ENCODE measurements at places on chromosomes 4 and X.

- no peak for DNase-seq
Measured at GRCh38 chr4:12178614-12179610, 750.2 kb upstream of the HS3ST1 start.

- peak; percentile 13 for DNase-seq
Measured at GRCh38 chr4:41454423-41454822, 83.5 kb upstream of the LIMCH1 start.

DNA sequence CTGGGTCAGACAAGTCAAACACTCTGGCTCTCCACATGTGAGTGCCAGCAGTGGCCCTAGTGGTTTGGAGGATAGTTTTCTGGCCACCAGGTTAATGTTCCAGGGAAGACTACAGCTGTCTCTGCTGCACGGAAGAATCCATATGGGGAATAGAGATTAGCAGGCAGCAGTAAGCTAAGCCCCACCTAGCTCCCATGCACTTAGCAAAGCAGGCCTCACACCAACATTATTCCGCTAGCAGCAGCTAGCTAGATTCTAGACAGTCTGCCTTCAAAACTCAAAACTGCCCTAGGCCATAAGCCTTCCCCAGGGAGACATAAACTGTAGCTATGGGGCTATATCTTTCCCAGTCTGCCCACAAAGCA lies 203.4 kb downstream of the CHIC1 start:
- DNase-seq, result no peak

DNA sequence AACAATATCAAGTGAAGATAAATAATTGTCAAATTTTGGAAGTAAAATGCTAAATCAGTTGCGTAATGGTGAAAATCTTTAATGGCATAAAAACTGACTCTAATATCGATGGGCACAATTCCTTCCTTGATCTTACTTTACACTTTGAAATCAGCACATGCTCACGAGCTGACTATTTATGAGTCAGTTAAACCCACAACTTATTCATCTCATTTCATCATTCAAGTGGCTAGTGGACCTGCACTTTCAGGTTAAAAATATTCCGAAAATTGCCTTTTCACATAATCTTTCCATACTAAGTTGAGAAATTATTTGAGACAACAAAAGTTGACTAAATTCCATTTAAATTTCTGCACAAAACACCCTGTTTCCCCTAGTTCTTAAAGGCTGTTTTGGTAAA lies 582.1 kb upstream of the TENM3 start:
- DNase-seq, result no peak

DNA sequence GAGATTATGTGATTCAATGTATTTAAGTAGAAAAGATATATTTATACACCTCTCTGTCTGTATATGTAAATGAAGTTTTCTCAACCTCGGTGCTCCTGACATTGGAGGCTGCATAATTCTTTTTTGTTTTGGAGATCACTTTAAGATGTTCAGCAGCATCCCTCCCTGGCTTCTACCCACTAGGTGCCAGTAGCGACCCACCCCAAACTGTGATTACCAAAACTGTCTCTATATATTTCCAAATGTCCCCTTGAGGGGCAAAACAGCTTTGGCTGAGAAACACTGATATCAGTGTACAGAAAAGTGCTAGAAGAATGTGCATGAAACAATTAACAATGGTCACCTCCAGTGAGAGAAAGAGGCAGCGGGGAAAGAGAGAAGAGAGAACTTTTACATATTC lies 51.2 kb downstream of the DCX start:
- no peak for DNase-seq

DNA sequence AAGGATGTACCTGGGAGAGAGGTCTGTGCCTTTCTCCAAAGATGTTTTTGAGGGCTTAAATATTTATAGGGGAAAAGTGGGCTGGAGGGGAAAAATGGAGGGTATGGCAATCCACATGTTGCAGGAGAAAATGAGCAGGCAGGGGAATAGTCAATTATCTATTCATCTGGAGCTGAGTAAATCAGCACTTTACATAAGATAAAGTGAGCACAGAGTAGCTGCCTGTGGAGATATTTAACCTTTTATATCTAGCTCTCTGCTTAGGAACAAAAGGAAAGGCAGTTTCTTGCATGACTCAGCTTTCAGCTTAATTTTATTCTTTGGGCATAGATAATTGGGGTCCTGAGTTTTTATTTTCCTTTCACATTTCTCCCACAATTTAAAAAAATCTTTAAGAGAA lies 93.6 kb upstream of the NPY2R start:
- DNase-seq, result no peak

- no peak for DNase-seq
Measured at GRCh38 chr4:86918539-86919072, 16.2 kb upstream of the AFF1 start.

DNA sequence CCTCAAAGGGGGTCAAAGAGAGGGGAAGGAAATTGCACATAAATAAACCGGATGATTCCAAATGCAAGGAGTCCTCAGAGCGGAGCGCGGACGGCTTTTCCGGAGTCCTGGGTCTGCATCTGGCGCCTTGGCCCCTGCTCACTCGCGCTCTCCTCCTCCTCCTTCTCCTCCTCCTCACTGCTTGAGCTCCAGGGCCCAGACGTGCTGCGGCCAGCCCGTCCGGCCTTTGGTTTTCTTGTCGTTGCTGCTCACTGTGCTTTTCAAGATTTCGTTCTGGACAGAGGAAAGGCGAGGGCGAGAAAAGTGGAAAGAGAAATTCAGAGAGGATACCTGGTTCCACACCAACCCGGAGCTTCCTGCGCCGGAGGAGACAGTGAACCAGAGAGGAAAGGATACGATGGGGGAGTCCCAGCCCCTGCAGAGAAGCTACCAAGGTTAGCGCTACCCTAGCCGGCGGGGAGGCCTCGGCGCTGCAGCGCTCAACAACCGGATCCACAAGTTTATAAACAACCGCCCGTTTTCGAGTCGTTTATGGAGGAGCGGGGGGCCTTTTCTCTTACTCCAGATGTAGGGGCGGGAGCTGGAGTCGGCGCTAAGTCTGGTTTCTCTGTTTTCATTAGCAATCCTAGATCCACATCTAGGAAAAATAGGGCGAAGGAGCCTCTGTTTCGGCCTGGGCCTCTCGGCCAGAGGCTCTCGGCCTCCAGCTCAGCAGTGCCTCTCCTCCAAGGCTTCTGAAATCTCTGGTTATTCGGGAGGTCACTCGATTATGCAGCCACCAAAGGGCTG lies 2.7 kb downstream of the HAND2 start:
- no peak for DNase-seq

DNA sequence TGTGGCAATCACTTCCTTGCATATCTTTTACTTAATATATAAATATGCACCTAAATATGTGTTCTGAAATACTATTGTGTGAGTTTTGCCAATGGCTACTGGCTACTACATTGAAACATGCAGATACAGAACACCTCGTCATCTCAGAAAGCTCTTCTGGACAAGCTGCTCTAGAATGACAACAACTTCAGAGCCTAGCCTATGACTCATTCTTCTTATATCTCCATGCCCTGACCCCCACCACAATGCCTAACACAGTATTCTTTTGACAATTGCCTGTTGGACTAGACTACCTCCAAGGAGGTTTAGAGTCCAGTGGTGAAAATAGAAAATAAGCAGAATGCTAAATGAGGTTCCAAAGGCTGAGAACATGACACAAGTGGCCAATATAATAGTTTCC lies 17.6 kb upstream of the DMP1 start:
- no peak for DNase-seq

- no peak for DNase-seq
Measured at GRCh38 chr4:87557348-87557747, 28.2 kb upstream of the SPARCL1 start.

DNA sequence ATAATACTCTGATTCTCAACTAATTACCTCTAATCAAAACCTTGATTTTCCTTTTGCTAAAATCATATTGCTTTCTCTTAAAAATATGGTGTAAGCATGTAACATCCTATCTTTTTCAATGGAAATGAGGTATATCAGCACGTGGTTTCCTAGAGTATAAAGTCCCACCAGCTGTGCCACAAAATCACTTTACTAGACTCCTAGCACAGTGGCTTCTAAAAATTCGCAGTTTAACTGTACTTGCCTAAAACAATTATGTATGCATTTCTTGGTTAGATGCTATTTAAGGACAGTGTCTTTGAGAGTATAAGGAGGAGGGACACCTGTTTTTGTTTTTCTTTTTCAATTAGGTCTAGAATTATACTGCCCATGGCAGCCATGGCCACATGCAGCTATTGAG lies 62.8 kb downstream of the GK start:
- no peak for DNase-seq

- DNase-seq, result peak; percentile 39
Measured at GRCh38 chr4:188439641-188440311, 300.5 kb downstream of the TRIML1 start.

DNA sequence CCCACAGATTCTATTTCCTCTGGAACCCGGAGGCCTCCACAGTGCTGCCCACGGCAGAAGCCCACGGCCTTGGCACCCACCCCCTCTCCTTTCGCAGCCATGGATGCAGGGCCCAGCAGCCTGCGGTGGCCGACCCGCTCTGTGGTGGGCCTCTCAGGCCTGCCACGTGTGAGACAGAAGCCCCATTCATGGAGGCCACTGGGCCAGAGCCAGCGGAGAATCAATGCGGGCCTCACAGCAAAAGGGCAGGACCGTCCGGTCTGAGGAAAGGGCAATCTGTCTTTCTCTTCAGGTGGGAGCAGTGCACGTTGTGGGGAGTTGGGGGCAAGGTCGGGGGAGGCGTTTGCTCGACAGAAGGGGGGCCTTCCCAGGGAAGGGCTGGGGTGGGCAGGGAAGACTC lies 8.4 kb upstream of the HAUS7 start:
- DNase-seq, result no peak

DNA sequence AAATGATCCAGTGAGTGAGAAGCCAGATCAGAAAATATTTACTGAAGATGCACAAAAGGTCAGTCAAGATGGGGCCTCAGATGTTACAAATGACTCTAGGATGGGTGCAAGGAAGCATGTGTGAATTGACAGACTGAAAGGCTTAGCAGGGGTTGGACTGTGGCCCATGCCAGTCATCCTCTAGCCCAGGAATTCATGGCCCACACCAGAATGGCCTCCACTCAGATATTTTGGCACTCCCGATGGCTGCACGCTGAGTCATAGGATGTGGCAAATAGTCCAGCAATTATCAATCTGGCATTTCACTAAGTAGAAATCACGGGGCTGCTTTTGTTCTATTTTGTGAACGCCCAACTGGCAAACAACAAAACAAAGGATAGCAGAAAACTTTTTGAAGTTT lies 406.5 kb downstream of the IQCM start:
- no peak for DNase-seq

- DNase-seq, result no peak
Measured at GRCh38 chrX:31224381-31225012, 152.7 kb upstream of the FTHL17 start.

DNA sequence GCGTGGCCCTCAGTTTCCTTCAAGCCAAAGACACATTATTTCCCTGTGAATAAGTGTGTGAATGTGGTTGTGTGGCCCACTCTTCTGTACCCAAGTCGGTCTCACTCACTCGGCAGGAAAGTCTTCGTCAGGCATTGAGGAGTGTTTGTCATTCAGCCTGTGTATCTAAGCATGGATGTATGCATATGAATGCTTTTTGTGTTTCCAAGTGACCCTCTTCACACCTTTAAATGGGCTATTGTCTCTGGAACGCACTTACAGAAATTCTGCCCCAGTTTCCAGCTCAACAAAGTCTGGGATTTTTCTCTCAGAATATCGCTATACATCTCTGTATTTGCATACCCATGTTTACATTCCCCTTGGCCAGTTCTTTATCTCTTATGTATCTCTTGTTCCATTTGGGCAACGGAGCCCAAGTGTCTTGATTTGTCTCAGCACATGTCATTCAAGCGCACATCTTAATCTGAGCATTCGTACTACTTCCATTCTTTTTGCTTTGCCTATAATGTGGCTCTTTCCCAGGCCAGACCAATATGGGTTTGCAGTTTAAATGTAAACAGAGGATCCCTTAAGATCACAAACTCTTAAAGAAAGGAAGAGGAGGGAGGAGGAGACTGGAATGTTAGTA lies 4.8 kb downstream of the BCOR start:
- no peak for DNase-seq

- no peak for DNase-seq
Measured at GRCh38 chr4:121656269-121656641, 40.5 kb downstream of the ANXA5 start.

DNA sequence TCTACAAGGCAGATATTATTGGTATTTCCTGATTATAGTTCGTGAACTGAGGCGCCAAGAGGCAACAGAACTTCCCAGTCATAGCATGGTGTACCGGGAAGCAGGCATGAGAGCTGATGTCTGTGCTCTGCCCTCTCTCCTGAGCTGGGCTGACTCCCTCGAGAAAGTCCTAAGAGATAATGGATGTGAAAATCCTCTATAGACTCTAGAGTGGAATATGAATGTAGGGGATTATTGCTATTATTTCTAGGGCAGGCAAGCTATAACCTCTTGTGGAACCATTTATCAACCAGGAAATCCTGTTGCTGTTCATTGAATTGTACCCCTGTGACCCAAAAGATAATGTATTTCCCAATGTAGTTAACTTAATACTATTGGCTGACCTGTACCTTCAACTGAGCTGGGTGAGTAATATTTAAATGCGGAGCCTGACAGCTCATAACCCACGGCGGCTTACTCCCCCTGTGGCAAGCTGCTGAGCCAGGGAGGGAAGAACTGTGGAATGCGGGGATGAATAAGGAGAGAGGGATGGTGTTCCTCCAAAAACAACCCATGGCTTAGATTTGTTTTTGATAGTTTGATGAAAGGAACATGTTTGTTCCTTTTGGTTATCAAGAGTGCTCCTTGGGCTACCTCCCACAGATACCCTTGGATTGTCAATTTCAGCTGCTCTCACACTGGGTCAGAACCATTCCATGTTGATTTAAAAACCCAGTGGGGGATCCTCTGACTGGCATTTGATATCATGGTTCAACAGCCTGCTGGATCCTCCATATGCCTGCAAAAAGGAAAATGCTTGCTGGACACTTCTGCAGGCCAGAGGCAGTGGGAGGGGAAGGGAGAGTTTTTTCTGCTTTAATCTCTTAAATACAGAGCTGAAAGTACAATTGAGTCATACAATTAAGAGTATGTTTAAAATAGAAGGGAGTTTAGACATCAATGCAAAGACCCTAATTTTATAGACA lies 339.0 kb upstream of the BOD1L1 start:
- DNase-seq, result no peak

- no peak for DNase-seq
Measured at GRCh38 chr4:90943311-90943710, 816.1 kb downstream of the CCSER1 start.

GRCh38 chr4:85569730-85570299 lies 94.9 kb downstream of the ARHGAP24 start:
- no peak for DNase-seq

GRCh38 chr4:78642934-78643333 lies 91.4 kb downstream of the ANXA3 start:
- no peak for DNase-seq
